ENCODE measurements at places on chromosomes 2 and 18.
A peak's percentile ranks its signal among the peaks of the same experiment; 100 is the strongest.

DNA sequence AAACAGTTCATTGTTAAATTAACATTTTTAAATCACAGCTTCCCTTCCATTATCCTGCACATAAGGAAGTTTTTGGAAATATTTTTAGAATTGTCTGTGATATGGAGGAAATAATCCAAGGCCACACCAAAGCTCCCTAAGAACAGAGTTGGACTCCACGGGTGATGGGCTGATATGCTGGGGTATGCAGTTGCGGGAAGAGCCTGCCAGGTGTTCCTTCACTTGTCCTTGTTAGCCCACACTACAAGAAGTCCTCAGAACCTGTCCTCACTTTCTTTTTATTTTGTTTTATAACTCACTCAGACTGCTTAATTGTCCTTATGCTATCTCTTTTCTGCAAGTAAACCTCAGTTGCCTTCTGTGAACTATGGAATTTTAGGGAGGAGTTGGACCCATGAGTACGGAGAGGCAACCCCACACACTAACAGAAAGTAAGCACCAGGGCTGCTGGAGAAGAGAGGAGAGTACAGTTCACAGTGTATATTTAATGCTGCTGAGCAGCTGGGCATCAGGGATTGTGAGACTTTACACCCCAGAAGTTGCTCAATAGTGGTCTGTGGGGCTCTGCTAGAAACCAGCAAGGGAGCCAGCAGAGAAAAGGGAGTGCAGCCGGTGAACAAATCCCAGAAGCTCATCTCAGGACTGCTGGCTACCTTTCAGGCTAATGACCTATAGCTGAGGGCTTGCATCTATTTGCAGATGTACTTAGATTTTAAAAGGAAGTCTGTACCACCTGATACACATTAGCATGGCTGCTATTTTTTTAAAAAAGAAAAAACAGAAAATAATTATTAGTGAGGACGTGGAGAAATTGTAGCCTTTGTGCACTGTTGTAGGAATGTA is 280.1 kb upstream of the STON1 start:
- DNase-seq, result peak; percentile 26

DNA sequence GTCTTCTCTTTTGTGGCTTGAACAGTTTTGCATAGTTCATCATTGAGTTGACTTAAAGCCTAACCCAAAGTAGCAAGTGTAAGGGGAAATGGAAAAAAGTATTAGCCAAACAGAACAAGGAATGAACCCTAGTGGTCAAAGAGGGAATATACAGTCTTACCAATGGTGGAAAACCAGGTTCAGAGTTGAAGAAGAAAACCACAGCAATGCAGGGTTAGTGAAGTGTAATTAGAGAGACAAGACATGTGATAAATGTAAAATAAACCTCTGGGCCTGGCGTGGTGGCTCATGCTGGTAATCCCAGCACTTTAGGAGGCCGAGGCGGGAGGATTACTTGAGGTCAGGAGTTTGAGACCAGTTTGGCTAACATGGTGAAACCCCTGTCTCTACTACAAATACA is 2.4 kb downstream of the TTN start:
- no peak for DNase-seq

DNA sequence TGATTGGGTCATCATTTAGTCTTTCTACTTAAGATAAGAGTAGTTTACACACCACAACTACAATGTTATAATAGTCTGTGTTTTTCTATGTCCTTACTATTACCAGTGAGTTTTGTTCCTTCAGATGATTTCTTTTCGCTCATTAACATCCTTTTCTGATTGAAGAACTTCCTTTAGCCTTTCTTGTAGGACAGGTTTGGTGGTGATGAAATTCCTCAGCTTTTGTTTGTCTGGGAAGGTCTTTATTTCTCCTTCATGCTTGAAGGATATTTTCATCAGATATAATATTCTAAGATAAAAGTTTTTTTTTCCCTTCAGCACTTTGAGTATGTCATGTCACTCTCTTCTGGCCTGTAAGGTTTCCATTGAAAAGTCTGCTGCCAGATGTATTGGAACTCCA is 38.0 kb upstream of the SLC16A14 start:
- DNase-seq, result no peak

DNA sequence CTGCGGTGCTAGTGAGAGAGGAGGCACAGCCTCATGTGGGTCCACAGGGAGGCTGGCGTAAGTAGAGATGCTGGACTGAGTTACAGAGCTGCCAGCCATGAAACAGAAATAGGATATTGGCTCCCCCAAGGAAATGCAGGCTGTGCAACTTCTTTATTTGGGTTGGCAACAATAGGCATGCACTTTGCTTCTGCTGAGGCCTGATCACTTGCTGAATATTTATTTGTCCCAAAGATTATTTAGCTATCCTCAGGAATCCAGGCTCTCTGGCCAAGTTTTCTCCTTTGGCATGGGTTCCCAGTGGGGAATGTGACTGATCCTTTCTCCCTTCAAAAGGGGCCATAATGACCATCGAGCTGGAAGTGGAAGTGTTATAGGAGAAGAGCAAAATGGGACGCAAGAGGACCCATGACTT is 60.0 kb downstream of the MAPK4 start:
- DNase-seq, result no peak

GRCh38 chr18:22536558-22536957 is 118.8 kb upstream of the CTAGE1 start:
- DNase-seq, result no peak

DNA sequence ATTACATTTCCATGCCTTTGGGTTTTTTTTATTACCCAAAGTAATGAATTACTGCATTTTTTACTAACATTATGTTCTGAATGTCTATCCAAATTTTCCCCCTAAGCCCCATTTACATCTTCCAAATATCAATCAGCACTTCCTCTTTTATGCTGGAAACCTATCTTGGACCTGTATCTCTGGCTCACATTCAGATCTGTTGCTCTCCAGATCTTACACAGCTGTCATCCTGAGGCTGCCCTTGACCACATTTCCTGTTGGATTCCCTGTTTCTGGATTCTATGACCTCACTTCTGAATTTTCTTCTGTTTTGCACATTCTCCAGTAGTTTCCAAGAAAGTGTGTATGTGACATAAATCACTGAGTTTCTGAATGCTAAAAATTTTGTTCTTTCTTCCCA is 146.7 kb downstream of the PDE1A start:
- DNase-seq, result no peak

DNA sequence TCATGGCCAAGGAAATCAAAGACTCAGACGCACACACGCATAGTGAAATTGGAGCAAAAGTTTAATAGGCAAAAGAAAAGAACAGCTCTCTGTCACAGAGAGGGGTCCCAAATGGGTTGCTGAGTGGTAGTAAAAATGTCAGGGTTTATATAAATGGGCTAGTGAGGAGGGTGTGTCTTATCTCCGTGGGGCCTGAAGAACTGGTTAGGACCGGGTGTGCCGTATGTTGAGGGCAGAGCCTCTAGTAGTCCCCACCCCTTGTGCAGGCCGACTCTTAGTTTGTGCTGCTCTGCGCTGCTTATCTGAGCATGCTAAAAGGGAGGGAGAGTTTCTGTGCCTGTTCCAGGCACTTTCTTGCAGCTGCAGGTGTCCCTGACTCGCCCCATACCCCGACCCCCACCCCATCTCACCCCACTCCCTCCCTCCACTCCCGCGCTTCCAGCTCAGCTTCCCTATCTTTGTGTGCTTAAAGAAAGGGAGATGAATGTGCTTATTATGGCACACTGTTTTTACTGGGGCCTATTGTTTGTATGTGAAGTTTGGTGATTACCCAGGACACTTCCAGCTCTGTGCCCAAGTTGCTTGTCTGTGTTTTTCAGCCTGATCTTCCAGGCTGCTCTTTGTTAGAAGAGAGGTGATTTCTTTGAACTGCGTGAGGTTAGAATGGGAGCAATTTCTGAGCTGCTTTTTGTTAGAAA is 167.4 kb downstream of the SPAG16 start:
- no peak for DNase-seq

DNA sequence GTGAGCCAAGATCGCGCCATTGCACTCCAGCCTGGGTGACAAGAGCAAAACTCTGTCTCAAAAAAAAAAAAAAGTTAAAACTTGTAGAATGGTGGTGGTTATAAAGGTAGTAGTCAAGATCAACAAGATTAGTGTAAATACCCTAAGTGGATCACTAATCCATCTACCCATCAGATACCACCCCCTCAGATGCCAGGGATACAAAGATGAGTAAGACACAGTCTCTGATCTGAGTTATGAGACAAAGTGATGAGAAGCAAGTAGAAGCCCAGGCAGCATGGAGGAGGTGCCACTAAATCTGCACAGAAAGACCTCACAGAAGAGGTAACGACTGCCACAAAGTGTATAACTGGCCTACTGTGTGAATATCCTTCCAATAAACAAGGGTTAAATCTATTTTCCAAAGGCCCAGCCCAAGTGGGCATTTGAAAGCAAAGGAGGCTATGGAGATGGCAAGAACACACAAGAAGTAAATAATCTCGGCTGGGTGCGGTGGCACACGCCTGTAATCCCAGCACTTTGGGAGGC is 20.2 kb downstream of the NFE2L2 start:
- DNase-seq, result no peak

DNA sequence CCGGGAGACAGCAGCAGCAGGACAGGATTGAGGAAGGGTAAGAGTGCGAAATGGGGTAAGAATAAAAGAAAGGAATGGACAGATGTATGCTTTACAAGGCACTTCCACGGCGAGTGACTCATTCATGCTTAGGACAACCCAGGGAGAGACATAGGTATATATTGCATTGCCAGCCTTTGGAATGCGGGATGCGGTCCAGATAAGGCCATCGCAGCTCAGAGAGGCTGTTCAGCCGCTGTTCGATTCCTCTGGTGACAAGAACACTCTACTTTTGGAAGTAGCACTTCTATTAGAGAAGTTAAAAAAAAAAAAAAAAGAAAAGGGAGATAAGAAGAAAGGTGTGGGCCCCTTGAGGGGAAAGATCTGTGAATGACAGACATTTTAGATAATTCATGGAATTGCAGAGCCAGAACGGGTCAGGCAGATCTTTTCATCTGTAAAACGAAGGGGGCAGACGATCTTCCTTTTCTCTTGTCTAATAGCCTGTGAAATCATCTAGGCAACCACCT is 819 bp upstream of the NCOA1 start:
- no peak for DNase-seq

GRCh38 chr2:112623913-112624777 is 21.6 kb upstream of the SLC20A1 start:
- peak; percentile 83 for DNase-seq

DNA sequence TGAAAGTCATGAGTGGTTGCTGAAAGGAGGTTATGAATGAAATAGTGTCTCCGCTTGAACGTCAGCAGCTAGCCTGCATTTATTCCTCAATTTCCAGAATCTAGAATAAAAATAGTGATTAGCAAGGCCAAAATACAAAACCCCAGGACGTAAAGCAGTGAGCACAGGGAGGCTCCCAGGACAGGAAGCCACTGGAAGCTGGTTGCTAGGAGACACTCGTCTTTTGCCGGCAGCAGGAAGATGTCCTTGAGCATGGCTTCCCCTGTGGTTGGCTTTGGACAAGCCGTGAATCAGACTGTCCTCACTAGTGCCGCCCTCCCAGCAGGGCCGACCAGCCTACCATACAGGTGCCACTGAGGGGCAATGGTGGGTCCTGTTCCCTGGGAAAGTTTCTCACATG is 374.4 kb downstream of the MTX2 start:
- no peak for DNase-seq

DNA sequence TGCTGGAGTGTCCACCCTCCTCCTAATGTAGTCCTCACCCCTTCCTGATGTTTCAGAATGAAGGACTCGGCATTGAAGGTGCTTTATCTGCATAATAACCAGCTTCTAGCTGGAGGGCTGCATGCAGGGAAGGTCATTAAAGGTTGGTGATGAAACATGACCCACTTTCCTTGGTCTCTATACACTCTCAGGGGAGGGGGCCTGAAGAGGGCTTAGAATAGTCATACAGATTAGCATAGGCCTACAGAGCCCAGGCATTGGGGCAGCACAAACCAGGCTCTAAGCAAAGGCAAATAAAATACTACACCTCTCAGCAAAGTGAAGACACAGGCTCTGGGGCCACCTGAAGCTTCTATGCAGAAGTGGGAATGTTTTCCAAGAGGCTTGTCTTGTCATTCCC is 1.8 kb downstream of the IL36RN start:
- no peak for DNase-seq

GRCh38 chr18:25813110-25813509 is 277.3 kb downstream of the SS18 start:
- no peak for DNase-seq

DNA sequence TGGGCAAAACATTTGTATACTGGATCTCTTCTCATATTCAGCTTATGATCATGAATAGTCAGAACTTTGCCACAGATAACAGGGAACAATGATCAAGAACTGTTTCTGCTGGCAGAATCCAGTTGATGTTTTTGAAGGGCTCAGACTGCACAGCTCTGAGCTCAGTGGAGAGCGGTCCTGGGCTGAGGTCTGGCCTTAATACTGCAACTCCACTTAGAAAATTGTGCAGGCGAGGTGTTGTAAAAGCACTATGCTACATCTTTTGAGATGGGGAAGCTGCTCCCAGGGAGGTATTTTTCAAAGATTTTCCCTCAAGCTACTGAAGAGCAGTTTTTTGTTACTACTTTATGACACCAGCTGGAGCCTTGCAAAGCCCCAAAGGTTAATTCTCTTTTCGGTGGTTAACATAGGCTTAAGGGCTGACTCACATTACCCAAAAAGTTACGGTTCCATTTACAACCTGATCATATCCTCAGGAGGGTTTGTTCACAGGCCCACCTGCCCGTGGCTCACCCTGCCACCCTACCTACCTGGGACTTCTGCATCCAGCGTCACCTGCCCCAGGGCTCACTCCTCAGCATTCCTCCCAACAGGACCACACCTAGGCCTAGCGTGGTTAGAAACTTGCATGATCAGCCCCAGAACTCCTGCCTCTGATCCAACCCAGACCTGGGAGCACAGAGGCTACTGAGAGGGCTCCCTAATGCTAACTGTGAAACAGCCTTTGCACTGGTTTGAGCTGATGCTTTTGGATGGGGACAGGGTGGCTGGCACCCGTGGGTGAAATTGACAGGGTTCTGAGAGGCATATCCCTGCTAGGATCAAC is 114.4 kb downstream of the NCK2 start:
- DNase-seq, result no peak

DNA sequence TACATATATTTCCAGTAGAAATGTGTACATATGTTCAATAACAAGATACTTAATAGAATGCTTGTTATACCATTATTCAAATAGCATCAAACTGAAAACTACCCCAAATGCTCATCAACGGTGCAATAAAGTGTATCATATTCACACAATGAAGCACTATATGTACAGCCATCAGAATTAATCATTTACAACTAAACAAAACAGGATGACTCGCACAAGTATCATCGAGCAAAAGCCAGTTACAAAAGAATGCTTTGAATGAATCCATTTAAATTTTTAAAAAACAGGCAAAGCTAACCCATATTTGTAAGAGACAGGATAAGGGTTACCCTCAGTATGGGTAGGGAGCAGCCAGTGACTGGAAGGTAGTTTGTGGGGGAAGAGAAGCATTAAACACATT is 132.8 kb upstream of the PDE1A start:
- no peak for DNase-seq

Data from NK-92 treated with Interleukin-12 subunit alpha and Interleukin-12 subunit beta, amount 100 ng/mL, for 24 hours (cell line).